ENCODE measurements at places on chromosomes 12 and 14. TPM values are rescaled to one million over a fixed set of nuclear protein-coding genes. Genes with fewer than 3 reads are reported as not detected.

The VRTN gene
- not detected for total RNA-seq

The SLC2A3 gene
- total RNA-seq = 7.2 TPM

The AGAP2 gene
- total RNA-seq = 0.14 TPM

The ATP2B1 gene
- total RNA-seq = 61.8 TPM

The RPGRIP1 gene
- total RNA-seq = 0.15 TPM

The PLEKHG7 gene
- total RNA-seq = not detected

The MOK gene
- total RNA-seq = 19.5 TPM

The CPSF6 gene
- 60.0 TPM for total RNA-seq

The TAS2R8 gene
- total RNA-seq = not detected

The C1QL4 gene
- 5.8 TPM for total RNA-seq

The PTPRR gene
- 0.27 TPM for total RNA-seq

The SLCO1B3 gene
- total RNA-seq = 11.8 TPM

The KRT74 gene
- total RNA-seq = not detected

The FAM181A gene
- total RNA-seq = not detected

The ZBTB25 gene
- 5.2 TPM for total RNA-seq

The BEST3 gene
- total RNA-seq = 1.7 TPM

The RNASE2 gene
- total RNA-seq = not detected

The ACACB gene
- total RNA-seq = 11.0 TPM

The IFT43 gene
- 36.1 TPM for total RNA-seq

The CCDC196 gene
- total RNA-seq = not detected
